Activated T-cell treated with anti-CD3 and anti-CD28 coated beads for 1 hour (primary cell): ENCODE measurements at places on chromosomes 11 and 22.
A peak's percentile ranks its signal among the peaks of the same experiment; 100 is the strongest.

GRCh38 chr11:116829525-116830183 lies at the start of gene APOC3:
TSS of gene APOC3 (plus strand) at chr11:116829907. CDS start at chr11:116830583, 676 bp downstream.
- DNase-seq: no peak

DNA sequence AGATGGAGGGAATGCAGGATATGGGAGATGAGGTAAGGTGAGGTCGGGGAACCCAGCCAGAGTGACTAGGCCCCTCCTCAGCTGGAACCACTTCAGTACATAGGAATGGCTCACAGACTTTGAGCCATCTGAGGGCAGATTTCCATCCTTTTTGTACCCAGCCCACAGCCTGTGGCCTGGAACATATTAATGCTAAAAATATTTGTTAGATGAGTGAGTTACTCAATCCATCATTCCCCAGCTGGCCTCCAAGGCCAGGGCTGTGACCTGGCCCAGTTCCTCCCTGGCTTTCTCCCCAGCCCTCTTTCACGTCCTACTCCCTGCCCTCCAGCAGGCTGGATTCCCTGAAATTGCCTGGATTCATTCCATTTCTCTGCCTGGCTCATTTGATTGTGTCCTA lies 57.2 kb upstream of the PRDM11 start:
- DNase-seq: no peak

DNA sequence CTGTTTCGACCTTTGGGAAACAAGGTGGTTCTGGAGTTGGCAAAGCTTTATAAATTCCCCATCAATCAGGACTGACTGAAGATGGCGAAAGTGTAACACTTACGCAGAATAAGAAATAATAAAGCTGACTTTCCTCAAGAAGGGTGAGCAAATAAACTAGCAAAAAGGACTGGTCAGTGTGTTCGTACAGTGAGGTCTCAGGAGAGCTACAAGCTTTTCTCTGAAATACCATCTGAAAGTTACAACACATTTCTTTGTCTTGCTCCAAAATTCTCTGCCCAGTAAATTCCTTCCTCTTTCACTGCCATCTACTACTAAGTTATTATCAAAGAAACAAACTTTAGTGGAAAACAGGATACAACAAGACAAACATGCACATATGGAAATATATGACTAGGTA lies 13.4 kb downstream of the PITPNB start:
- DNase-seq: no peak

GRCh38 chr22:43343262-43343669 lies at the start of gene SCUBE1:
TSS of gene SCUBE1 (minus strand) at chr22:43343372. CDS start at chr22:43343261, 111 bp downstream.
- DNase-seq: peak; percentile 17

DNA sequence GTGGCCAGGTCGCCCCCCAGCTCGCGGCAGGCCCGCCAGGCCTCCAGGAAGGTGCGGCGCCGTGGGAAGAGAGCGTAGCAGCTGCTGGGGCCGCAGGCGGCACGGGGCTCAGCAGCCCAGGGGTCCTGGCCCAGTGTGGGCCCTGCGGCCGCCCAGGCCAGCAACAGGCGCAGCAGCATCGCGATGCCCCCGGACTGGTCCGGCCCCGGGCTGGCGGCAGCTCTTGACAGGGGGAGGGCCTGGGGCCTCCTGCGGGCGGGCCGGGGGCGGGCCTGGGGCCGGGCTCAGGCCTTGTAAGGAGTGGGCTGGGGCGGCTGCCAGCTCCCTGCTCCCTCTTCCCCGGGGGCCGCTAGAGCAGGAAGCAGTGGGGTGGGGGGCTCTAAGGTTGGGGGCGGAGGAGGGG lies at the start of gene CD248:
CD248 (minus strand) TSS at position 196 of the 403 bp plus-strand sequence; CDS start at position 179, 17 bp downstream.
- DNase-seq: no peak

- DNase-seq: no peak
Observed at GRCh38 chr11:1839924-1840779, 1.4 kb downstream of the TNNI2 start.

- no peak for DNase-seq
Observed at GRCh38 chr11:76120513-76121101, 85.7 kb downstream of the WNT11 start.

DNA sequence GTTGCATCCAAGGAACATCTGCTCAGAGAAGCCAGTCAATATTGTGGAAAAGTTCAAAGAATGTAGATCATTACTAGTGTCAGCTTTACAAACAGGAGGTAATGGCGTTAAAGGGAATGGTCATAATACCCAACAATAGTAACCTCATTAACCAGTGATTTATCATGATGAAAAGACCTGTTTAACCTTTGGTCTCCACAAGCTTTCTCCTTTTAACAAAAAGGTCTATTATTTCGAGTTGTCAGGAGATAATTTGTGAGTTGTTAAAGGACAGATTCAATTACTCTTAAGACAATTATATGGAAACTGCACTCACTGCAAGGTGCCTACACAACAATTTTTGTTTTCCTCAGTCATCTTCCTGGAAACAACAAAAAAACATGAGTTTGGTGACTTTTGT lies 73.8 kb upstream of the HTATIP2 start:
- DNase-seq: no peak

GRCh38 chr22:17884893-17885292 lies 110.6 kb upstream of the BID start:
- no peak for DNase-seq

GRCh38 chr22:46027211-46028105 lies 50.5 kb upstream of the WNT7B start:
- no peak for DNase-seq

DNA sequence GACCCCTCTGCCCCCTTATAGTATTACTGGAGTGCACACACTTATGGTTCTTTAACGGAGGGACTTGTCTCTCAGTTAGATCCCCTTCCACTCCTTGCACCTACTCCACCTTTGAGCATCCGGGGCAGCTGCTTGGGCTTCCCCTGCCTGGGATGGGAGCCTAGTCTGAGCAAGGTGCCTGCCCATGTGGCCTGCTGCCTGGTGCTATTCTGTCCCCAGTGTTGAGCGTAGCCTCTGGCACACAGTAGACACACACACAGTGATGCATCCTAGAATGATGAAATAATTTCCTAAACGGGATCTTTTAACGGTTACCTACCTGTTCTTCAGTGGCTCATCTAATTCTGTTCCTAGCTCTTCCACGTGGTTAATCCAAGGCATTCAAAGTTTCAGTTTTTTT lies 22.4 kb downstream of the PPFIA1 start:
- DNase-seq: no peak
